ENCODE measurements at places on chromosomes 4 and X.

- peak; percentile 13 for DNase-seq
These were observed 3.7 kb downstream of the TAF7L start for GRCh38 chrX:101287402-101287801.

- DNase-seq: no peak
These were observed 88.3 kb downstream of the BCOR start for GRCh38 chrX:40009462-40009851.

DNA sequence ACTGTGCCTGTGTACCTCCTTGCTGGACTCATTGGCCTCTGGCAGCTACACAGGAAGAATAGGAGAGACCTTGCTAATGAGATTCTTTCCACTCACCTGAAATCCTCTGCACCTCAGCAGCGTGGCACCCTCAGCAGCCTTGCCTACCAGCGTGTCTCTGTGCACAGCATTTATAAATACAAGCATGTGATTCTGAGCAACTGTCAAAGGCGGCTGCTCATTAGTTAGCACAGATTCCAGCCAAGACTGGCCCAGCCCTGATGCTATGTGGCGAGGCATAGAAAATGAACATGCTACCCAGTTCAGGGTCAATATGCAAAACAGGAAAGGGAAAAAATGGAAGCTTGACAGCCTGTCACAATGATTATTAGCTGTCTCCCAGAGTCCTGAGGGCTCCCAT is 298.0 kb downstream of the C4orf33 start:
- no peak for DNase-seq

- no peak for DNase-seq
These were observed 15.0 kb downstream of the RBMX2 start for GRCh38 chrX:130416785-130417184.

GRCh38 chr4:20255823-20256222 is 4.1 kb downstream of the SLIT2 start:
- no peak for DNase-seq

- no peak for DNase-seq
These were observed 96.7 kb downstream of the NAF1 start for GRCh38 chr4:163070023-163070422.

DNA sequence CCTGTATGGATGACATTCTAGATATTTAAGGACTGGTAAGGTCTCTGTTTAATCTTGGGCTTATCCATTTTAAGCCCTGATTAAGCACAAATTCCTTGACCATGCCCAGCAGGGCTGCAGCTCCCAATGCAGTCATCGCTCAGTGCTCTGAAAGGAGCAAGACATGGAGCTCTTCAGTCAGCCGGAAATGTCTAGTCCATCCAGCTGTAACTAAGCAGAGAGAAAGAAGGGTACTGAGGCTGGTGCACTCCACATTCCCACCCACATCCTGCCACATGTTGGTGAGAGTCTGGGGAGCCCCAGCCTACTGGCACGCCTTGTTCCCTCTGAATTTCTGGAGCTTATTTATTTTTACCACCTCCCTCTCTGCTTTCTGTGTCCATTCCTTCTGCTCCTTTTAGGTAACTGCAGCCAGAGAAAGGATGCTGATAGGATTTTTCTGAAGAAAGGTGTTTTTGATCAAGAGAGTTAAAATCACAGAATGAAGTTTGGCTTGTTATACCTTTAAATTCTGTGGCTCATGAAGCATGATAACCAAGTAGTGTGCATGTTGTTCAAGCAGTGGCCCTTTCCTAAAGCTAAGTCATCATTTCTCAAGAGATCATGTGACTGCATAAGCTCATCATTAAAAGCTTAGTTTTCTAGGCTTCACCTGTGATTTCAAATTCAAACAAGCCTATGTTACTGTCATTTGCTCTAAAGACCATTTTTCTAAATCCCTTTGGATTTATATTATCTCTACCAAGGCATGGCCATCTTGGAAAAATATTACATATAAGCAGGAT is 74.0 kb downstream of the GALNT7 start:
- no peak for DNase-seq

GRCh38 chr4:175376287-175376977 is 435.6 kb downstream of the GPM6A start:
- DNase-seq: no peak

DNA sequence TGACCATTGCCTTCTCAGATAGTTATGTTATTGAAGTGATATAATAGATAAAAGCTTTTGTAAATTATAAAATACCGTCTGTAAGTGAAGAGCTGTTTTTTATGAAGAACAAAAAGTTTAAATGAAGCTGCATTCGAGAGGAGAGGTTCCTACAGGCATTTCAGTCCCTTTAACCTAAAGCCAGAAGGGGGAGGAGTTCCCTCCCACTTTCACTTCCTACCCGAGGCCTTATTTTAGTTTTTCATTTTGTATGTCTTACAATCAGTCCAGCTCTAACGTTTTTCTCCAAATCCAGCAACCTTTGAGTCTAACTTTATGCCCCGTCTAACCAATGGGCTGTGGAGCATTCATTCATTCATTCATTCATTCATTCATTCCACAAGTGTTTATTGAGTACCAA is 16.5 kb upstream of the SOX3 start:
- no peak for DNase-seq

DNA sequence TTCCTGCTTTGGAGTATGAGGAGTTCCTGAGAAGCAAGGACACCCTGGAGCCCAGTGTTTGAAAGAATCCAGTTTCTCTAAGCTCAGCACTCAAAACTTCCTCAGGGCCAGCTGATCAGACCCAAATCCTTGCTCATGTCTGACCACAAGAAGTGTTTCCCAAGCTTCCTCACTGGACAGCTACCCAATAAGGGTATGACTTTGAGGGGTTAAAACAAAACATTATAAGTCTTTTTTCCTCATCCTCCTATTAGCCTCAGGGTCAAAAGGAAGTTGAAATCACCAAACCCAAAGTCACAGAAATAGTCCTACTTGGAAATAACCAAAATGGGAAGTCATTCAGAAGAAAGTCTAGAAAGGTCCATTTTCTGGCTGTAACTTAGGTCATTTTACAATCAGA is 13.7 kb downstream of the ZBTB33 start:
- no peak for DNase-seq

DNA sequence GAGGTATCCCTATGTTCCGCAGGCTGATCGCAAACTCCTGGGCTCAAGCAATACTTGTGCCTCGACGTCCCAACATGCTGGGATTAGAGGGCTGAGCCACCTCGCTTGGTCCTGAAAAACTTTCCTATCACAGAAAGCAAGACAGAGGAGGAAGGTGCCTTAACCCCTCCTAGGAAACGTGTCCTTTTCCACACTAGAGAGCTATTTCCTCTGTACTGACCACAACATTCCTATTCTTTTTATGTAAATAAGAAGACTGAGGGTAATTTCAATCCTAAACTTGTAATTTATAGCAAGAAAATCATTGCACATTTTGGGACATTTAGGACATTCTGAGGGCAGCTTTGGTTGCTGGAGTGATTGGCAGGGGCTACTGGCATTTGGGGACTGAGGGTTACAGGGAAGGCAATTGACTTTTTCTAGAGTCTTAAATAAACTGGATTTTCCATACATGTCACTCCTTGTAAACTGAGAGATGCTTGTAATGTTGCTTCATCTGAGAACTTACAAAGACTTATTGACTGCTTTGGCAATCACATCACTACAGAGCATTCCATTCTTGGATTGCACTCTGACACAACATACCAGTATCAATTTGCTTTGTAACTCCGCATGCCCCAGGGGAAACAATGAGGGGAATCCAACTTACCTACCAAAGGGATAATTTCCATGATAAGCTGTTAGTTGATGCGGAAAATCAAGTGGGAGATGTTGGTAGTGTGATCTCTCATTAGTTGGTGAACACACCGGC is 15.6 kb downstream of the XAGE3 start:
- no peak for DNase-seq

DNA sequence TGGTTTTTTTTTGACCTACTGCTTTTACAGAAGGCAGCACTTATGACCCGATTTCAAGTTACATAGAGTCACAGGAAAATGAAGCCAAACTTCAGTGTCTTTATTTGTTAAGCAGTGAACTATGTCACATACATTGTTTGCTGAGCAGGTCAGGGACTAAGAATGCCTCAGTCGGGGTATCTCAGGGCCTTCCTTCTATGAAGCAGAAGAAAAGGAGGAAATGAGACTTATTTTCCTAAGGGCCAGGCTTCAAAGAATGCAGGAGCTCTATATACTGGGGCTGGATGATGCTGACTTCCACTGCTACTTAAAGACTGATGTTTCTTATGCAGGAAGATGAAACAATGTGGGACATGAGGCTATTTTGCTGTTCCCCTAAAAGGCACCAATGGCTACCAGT is 558.4 kb upstream of the IGFBP7 start:
- DNase-seq: no peak

DNA sequence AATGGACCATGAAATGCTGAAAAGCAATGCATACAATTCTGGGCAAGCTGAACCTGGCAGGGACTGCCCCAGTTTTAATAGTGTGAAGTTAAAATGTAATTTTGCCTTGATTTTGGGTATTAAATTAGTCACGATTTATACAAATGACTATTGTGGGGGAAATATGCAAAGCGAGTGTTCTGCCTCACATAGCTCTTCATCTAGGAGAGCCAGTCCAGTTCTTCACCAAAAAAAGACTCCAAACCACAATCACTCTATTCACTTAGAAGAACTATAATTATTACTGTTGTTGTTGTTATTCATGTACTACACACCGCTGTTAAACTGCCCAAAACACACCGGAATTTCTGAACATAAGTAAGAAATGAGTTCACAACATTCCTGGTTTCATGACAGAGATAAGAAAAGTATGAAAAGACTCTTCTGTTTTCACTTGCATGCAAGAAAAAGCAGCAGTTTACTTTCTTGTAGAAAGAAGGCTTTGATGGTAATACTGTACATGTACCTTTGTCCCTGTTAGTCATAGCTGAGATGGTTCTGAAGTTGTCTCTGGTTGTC is 101.9 kb downstream of the QRFPR start:
- no peak for DNase-seq

- no peak for DNase-seq
These were observed 1082.6 kb upstream of the LCORL start for GRCh38 chr4:19104176-19104575.

- no peak for DNase-seq
These were observed 120.4 kb upstream of the SCML1 start for GRCh38 chrX:17616936-17617335.

DNA sequence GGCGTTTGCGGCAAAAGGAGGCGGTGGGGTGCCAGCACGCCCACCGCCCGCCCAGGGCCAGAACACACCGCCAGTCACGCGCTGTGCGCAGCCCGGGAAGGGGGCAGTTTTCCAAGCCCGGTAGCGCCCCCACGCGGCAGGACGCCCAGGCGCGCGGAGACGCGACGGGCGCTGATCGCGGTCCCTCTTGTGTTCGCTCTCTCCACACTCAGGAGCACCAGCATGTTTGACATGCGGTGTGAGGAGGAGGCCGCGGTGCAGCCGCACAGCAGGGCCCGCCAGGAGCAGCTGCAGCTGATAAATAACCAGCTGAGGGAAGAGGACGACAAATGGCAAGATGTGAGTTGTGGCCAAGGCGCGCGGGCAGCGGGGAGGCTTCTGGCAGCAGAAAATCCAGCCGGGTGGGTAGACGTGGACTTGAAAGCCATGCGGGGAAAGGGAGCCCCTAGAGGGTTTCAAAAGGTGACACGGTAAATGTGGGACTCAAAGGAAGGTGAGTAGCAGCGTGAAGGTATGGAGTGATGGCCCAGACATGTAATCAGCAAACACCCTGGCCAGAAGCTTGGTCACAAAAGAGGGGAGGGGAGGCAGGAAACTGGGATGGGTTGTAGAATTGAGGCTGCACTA is 104.1 kb downstream of the PHOX2B start:
- DNase-seq: peak; percentile 70

DNA sequence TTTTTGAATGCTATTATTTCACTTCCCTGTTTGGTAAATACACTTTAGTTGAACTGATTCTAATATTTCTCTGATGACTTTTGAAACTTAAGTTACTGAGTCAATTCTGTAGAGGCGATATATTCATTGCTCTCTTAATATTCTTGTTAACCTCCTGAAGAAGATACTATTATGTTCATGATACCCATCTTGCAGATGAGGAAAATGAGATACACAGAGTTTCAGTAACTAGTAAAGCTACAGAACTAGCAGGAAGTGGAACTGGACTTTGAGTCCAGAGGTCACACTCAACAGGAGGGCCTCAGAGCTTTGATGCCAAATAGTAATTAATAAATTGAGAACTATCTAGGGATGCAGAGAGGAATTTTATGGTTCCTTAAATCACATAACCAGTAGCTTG is 70.0 kb downstream of the PCDH7 start:
- DNase-seq: no peak

DNA sequence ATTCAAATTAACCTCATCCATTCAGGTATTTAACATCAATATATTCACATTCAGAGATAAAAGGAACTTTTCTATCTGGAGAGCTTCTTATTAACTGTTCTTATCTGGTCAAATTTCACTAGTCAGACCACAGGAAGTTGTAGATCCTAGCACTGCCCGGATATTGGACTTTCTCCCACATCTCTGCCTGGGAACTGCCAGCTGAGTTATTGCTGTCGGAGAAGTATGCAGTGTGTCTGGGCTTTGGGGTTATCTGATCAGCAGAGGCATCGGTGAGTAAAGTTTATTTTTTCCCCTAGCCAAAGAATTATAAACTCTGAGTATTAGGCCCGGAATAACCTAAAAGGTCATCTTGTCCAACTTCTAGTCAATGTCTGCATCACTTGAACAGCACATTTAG is 45.1 kb downstream of the OR13H1 start:
- no peak for DNase-seq

GRCh38 chr4:1011022-1011665 is at the start of gene FGFRL1:
FGFRL1 (plus strand) TSS chr4:1011626; CDS start chr4:1012486, 860 bp downstream.
- DNase-seq: peak; percentile 93

- DNase-seq: no peak
These were observed 2036.4 kb upstream of the AGA start for GRCh38 chr4:179478608-179479007.

DNA sequence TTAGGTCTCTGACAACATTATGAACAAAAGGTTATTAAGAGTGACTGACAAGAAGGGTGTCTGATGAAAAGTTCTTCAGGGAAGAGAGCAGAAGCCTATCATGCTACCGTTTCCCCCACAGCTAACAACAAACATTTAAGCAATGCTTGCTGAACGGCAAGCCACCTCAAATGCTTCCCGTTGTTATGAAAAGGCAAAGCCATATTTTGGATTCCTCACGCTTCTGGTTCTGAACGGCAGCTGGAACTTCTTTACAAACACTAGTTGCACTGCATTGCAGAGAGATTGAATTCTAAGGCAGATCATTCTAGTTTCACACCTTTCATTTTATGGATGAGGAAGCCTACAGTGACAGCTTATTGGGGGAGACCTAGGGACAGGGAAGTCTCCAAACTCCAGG is 48.6 kb upstream of the NAP1L5 start:
- DNase-seq: no peak

DNA sequence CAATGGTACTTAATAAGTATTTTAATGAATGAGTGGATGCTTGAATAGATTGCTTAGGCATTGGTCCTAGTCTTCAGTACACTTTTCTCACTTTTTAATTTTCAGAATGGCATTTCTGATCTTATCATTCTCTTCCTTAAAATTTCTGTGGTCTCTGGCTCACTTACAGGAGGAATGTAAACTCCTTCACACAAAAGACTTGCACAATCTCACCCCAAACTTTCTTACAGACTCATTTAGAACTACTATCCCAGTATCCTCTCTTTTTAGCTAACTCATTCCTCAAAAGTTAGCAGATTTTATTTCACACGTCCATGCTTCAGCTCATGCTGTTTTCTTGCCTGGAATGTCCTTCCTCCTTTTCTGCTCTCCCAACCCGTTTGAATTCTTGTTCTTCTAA is 350.1 kb downstream of the GRXCR1 start:
- no peak for DNase-seq
